HL-60 (cell line): ENCODE measurements at places on chromosomes 12 and 14.

GRCh38 chr12:21438643-21439042, 1.2 kb downstream of the PYROXD1 start:
- no peak for DNase-seq

- no peak for DNase-seq
Observed at GRCh38 chr14:51931308-51931707, 58.0 kb upstream of the RTRAF start.

DNA sequence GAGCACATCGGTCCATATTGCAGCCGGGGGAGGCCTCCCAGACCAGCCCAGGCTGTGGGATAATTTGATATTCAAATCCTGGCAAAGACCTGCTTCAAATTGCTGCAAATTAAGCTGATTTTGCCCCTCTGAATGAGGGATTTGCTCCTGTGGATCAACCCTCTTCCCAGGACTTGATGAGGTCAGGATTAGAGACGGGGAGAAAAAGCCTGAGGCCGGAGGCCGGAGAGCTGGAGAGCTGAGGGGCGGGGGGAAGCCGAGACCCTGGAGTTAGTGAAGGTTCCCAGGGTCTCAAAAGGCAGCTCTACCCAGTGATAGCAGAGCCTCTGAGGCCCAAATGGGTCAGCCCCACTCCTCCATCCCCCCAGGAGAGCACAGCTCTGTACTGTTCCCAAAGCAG, 17.5 kb upstream of the VSX2 start:
- DNase-seq: no peak

GRCh38 chr12:127238107-127238506, 1028.9 kb upstream of the TMEM132C start:
- DNase-seq: no peak

- no peak for DNase-seq
Observed at GRCh38 chr12:53726946-53727309, 324 bp downstream of the CALCOCO1 start.
